ENCODE measurements at places on chromosomes 1 and 21.

GRCh38 chr1:67618285-67619018 lies 66.5 kb upstream of the GADD45A start:
- peak; percentile 90 for DNase-seq

- no peak for DNase-seq
Observed at GRCh38 chr1:15863156-15863901, 15.8 kb downstream of the SPEN start.

- no peak for DNase-seq
Observed at GRCh38 chr1:12369258-12369657, 139.4 kb downstream of the VPS13D start.

GRCh38 chr1:211541720-211542477 lies 37.1 kb downstream of the SLC30A1 start:
- no peak for DNase-seq

GRCh38 chr21:31872072-31872451 lies 758 bp upstream of the HUNK start:
- DNase-seq: no peak

GRCh38 chr1:33148615-33149014 lies 33.2 kb downstream of the TRIM62 start:
- no peak for DNase-seq

GRCh38 chr1:66893712-66894111 lies 30.9 kb downstream of the DNAI4 start:
- DNase-seq: no peak

GRCh38 chr1:101474039-101474665 lies 237.3 kb downstream of the S1PR1 start:
- DNase-seq: peak; percentile 16

GRCh38 chr1:181659321-181659957 lies 176.1 kb downstream of the CACNA1E start:
- no peak for DNase-seq

GRCh38 chr1:93516164-93516563 lies 68.2 kb downstream of the FNBP1L start:
- no peak for DNase-seq

GRCh38 chr1:54136269-54136896 lies 16.4 kb downstream of the CDCP2 start:
- no peak for DNase-seq

DNA sequence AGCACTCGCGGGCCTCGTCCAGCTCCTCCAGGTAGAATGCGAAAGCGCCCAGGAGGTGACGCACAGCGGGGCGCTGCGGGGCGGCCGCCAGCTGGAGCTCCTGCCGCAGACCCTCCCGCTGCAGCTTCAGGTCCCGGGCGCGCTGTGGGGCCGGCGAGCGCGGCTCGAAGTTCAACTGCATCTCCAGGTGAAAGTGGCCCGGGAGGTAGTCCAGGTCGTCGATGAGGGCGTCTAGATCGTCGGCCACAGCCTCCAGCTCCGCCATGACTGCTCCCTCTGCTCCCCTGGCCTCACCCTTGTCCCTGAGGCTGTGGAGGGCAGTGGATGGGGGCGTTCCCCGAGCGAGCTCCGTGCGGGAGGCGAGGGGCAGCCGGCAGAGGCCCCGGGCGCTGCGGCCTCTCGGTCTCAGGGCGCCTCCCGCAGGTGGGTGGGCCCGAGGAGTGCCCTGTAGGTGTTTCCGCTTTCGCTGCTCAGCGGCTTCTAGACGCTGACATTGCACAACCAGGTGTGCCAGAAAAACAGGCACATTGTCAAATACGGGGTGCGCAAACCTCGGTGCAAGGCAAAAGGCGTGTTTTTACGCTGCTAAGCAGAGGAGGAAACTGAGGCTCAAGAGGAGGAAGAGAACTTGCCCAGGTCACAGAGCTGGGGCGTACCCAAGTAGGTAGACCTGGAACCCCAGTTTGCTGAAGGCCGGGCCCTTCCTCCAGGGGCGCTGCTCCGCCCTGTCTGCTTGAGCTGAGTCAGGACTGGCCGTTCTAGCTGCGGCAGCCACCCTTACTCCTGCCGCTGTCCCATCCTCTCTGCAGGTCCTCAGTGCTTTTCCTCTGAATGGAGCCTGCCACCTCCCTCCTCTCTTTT lies at the start of gene TTC22:
Gene TTC22, minus strand, starts transcription at position 425 of the 861 bp plus-strand sequence. Its CDS starts 160 bp downstream, at position 265.
- no peak for DNase-seq

GRCh38 chr1:228084797-228085196 lies 2.3 kb downstream of the ARF1 start:
- DNase-seq: no peak

- DNase-seq: peak; percentile 80
Observed at GRCh38 chr1:234893725-234894630, 234.7 kb downstream of the TOMM20 start.

GRCh38 chr1:185279571-185279970 lies 37.5 kb downstream of the IVNS1ABP start:
- DNase-seq: no peak

DNA sequence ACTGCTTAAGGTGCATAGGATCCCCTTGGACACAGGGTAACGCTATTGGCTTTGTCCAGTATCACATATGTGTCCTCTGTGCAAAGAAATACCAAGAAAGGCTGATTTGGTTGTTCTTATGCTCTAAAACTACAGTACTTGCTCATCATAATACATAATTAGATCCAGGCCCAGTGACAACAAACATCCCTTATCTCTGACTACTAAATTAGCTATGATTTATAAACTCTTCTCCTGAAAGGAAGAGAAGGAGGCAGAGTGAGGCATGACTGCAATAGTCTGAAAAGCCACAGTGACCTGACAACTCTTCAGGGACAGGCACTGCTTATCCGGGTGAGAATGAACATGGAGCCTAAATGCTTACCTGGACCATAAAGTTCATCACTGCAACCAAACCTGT lies 30.7 kb downstream of the MGST3 start:
- no peak for DNase-seq

DNA sequence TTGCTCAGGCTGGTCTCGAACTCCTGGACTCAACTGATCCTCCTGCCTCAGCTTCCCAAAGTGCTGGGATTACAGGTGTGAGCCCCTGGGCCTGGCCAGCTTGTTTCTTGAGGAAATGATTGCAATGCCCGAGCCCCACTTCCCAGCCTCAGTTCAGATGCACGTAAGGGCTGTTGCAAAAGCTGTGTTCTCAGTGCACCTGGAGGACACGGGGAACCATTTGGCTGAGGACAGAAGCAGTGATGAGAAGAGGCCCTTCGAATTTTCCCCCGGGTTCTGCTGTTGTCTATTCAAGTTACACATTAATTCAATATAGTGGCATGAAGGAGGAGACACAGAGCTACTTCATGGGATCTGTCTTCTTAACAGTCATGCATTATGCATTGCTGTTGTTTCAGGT lies 78.8 kb upstream of the WDR26 start:
- no peak for DNase-seq

GRCh38 chr1:196873385-196873784 lies 14.5 kb upstream of the CFHR4 start:
- DNase-seq: no peak

GRCh38 chr1:15918962-15919715 lies 56.8 kb downstream of the ZBTB17 start:
- DNase-seq: no peak

DNA sequence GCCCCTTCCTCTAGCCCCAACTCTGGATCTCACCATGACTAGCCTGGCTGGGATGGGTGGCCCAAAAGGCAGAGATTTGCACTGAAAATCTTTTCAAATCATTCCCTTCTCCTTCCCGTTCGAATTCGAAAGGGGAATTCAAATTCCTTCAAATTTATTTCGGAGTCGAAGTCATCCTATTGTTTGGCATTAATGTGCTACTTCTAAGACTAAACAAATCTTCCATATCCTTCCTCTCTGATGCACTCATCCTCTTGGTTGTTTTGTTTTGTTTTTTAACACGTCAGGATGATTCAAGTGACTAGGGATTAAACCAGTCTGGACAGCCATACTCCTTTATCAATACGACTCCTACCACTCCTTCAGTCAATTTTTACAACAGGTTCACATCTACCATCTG lies 95.5 kb upstream of the SGIP1 start:
- no peak for DNase-seq

- DNase-seq: no peak
Observed at GRCh38 chr1:209866201-209866600, 38.4 kb downstream of the UTP25 start.

GRCh38 chr1:203120325-203121153 lies 7.0 kb upstream of the ADORA1 start:
- DNase-seq: no peak

All from glomerular endothelial cell (primary cell).